AG04450 (cell line): ENCODE measurements at places on chromosomes 11 and 22.

DNA sequence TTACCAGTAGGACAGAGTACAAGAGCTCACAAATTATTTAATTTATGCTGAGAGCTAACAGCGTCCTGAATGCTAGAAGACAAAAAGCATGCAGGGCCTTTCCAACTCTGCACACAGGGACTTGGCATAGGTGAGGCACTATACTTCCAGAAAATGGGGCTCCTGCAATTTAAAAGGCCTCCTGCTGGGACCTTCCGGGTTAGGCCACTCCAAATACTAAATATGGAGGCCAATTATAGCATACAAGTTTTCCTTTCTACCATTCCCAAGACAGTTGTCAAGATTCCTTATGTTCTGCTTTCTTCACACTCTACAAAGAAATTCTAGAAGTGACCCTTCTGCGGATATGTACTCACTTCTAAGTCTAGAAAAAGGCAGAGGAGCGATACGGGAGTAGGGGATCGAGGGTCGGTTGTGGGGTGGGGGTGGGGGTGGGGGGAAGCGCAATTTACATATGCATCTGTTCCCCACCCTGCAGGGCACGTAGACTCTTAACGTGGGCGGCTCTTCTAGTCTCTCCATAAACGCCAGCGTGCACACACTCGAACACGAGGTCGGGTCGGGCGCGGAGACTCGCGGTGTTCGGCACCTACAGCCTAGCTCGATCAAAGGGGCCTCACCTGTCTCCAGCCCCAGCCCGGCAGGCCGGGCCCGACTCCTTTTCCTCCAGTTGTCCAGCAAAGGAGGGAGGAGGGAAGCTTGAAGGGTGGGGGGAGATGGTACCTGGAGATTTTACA, 728 bp downstream of the DCUN1D5 start:
- no peak for DNase-seq

GRCh38 chr11:49316180-49316579, 107.8 kb upstream of the FOLH1 start:
- DNase-seq: no peak

- no peak for DNase-seq
Measured at GRCh38 chr11:63892228-63892627, 24.7 kb downstream of the RCOR2 start.

GRCh38 chr22:17586831-17587440, 23.6 kb downstream of the SLC25A18 start:
- no peak for DNase-seq

- no peak for DNase-seq
Measured at GRCh38 chr11:33040033-33040861, 875 bp downstream of the TCP11L1 start.
